ENCODE measurements at places on chromosomes 7 and 10.

DNA sequence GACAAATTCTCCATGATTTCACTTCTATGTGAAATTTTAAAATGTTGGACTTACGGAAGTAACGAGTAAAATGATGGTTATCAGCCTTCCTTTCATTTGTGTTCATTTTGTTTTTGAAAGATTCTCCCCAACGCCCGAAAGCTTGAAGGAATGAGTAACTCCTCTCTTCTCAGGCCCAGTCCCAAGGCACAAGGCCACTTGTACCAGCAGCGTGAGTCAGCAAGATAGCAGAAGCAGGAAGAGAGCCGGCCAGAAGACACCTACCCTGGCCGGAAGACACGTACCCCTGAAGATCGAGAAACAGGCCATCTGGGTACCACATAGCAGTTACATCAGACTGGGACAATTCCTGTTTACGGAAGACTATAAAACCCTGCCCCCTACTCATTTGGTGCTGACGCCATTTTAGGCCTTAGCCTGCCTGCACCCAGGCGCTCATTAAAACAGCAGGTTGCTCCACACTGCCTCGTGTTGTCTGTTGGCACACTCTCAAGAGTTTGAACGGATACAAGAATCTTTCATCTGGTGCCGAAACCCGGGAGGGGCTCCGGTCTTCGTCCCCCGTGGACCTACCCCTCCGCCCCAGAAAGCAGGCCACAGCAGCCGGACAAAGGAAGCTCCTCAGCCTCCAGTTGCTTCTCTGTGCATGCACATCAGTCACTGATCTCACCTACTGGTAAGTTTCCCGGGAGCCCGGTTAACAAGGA is 60.4 kb downstream of the LRRC17 start:
- DNase-seq, result no peak

- no peak for DNase-seq
Observed at GRCh38 chr10:7587168-7587864, 79.5 kb downstream of the ITIH5 start.

GRCh38 chr7:6305330-6305729 is 32.9 kb upstream of the CYTH3 start:
- no peak for DNase-seq

DNA sequence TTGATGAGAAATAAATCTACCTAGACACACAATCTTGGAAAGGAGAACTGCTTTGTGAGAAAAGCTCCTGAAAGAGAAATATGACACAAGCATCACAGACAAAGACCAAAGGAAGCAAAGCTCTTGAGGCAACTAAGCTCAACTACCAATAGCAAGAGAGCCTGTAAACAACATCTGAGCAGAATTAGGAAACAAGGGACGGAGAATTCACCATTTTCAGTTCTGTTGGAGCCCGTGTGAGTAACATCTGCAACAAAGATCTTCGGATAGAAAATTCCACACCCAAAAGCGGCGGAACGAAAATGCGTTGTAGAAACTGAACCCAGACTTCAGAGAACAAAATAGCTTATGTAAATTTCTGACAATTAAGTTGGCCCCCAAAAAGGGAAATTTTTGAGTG is 909.9 kb upstream of the MBL2 start:
- DNase-seq, result no peak

DNA sequence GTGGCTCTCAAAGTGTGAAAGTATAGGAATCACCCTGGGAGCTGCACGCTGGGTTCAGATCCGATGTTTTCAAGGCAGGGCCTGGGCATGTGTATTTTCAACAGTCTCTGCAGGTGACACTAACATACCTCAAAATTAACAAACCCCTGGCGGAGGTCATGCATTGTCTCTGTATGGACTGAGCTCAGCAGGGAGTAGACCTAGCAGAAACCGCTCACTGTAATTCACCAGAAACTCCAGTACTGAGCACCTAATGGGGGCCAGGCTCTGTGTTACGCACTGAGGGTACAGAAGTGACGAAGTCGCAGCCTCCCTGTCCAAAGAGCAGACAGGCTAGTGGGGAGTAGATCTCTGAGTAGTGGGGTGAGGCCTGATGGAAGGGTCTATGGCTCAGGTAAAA is 5.6 kb downstream of the STRA8 start:
- no peak for DNase-seq

DNA sequence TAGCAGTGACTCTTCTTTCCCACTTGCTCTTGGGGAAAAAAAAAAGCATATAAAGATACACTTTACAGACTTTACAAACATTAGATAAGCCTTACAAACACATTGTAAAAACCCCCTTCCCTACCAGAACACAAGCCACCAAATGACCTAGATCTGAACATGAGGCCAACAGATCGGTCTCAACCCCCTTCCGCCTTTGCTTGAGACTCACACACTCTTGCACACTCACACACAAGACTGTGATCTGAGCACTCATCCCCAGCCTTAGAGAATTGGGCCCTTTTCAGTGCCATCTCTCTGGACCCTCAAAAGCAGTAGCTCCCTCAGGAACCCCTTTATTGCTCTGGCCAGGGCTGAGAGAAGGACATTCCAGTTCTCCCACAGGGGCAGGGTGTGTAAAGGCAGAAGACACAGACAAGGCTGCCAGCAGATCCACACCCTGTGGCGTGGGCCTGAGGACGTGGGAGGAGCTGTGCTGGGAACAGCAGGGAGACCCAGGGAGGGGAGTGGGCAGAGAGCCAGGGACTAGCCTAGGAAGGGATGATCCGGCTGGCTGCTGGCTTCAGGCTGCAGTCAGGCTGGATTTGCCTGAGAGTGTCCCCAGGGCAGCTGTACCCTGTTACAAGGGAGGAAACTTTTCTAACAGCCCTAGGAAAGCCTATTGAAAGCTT is 206.7 kb downstream of the KIAA1217 start:
- DNase-seq, result peak; percentile 86

DNA sequence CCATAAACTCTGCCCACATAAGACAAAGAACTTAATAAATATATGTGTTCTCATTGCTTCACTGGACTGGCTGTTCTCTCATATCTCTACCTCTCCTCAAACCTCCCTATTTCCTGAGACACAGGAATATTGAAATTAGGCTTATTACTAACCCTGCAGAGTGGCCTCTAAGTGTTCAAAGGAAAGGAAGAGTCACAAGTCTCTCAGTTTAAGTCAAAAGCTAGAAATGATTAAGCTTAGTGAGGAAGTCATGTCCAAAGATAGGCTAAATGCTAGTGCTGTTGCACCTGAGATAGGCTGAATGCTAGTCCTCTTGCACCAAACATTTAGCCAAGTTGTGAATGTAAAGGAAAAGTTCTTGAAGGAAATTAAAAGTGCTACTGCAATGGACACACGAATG is 41.1 kb downstream of the GNAI1 start:
- no peak for DNase-seq

DNA sequence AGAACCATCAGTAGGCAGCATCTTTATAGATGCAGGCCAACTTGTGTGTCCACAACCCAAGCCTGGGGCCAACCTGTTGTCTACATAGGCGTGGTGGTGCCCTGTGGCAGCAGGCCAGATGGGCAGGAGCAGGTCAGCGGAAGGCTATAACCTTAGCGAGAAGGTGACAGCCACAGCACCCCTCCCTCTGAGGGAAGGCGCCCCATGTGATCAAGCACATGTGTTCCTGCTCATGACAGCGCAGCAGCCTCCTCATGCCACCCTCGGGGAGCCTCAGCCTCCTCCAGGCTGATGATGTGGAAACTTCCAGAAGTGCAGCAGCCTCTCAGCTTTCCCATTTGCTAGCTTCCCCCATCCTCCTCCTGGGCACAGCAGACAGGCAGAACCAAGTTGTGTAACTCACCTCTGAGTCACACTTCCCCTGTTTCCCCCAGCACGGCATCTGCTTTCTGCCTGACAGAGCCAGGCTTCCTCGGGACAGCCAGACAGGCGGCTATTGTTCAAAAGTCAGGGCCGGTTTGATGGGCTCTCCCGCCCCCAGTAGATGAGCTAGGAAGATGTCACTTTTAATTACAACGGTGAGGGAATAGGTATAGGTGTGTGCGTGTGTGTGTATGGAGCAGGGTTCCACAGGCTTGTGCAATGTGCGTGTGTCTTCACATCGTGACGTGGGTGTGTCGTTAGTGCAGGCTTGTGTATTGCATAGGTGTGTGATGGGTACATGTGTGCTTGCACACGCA is 312.0 kb upstream of the ZMIZ1 start:
- no peak for DNase-seq

- DNase-seq, result peak; percentile 77
Observed at GRCh38 chr7:148927123-148928045, 43.3 kb upstream of the EZH2 start.

GRCh38 chr7:66837007-66837406 is 84.0 kb upstream of the TMEM248 start:
- DNase-seq, result no peak

GRCh38 chr7:129295015-129295423 is 70.2 kb downstream of the AHCYL2 start:
- no peak for DNase-seq

- no peak for DNase-seq
Observed at GRCh38 chr10:70272925-70273316, 10.9 kb downstream of the NPFFR1 start.

DNA sequence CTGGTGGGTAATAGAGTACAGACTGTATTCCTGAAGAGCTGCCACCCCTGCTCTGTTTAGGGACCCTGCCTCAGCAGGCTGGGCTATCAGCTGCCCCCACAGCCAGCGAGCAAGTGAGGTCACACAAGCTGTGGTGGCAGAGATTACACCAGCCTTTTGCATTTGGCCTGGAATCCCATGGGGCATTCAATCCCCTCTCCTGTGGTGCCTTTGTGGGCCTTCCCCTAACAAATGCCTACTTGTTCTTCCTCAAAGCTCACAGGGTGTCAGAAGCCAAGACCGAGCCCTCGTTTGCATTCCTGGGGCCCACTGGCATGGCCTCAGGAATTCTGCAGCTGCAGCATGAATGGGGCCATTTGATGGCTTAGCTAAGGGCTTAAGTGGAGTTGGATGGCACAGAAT is 212.7 kb upstream of the PHYHIPL start:
- DNase-seq, result no peak

DNA sequence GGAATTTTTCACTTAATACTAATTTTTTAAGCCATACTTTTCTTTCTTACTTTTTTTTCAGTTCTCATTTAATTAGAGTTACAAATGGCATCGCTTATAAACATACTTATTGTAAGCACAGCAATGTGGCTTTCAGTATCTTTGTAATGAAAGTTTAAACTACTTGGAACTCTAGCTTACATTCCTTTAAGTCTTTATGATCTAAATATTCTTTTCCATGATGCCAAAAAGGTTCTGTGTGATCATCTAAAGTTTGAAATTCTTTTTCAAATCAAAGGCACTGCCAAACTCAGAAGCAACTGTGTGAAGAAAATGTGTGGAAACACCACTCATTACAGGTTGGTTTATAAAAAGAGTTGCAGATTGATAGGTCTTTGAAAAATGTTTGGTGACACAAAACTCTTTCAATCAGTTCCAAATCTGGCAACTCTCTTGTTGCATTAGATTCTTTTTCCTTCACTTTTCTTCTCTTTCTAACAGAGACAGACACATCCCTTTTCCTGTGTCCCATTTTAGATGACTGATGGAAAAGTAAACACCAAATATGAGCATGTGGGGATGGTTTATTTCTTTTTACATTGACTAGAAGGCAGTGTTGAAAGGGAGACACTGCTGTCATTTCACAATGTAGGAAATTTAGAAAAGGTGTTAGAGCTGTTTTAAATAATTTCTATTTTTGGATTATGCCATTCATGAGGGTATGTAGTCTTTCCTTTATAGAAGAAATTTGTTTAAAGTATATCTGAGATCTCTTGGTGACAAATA is 392.3 kb downstream of the SUGCT start:
- no peak for DNase-seq

- DNase-seq, result no peak
Observed at GRCh38 chr7:138151731-138152577, 75.7 kb downstream of the AKR1D1 start.

- no peak for DNase-seq
Observed at GRCh38 chr10:1672001-1672781, 65.1 kb downstream of the ADARB2 start.

GRCh38 chr10:44422153-44422552 is 37.3 kb upstream of the CXCL12 start:
- DNase-seq, result no peak

DNA sequence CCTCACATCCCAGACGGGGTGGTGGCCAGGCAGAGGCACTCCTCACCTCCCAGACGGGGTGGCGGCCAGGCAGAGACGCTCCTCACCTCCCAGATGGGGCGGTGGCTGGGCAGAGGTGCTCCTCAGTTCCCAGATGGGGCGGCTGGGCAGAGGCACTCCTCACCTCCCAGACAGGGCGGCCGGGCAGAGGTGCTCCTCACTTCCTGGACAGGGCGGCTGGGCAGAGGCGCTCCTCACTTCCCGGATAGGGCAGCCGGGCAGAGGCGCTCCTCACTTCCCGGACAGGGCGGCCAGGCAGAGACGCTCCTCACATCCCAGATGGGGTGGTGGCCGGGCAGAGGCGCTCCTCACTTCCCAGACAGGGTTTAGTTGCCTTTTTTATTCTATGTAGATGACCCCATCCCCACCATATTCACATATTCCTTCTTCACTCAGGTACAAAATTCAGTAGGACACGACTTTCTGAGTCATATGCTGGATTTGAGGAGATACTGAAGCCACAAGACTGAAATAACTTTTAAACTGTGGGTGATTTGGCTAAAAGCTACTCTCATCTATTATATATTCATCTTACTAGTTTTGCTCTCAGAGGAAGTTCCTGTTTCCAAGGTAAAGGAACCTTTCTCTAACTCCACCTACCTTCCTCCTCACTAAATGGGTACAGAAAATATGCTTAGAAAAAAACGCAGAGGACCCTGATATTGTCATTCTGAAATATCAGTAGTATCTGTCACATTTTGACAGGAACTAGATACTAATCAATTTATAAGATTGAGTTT is 54.4 kb downstream of the ENTPD1 start:
- DNase-seq, result no peak

GRCh38 chr7:128427289-128427891 is 17.6 kb upstream of the IMPDH1 start:
- DNase-seq, result no peak

DNA sequence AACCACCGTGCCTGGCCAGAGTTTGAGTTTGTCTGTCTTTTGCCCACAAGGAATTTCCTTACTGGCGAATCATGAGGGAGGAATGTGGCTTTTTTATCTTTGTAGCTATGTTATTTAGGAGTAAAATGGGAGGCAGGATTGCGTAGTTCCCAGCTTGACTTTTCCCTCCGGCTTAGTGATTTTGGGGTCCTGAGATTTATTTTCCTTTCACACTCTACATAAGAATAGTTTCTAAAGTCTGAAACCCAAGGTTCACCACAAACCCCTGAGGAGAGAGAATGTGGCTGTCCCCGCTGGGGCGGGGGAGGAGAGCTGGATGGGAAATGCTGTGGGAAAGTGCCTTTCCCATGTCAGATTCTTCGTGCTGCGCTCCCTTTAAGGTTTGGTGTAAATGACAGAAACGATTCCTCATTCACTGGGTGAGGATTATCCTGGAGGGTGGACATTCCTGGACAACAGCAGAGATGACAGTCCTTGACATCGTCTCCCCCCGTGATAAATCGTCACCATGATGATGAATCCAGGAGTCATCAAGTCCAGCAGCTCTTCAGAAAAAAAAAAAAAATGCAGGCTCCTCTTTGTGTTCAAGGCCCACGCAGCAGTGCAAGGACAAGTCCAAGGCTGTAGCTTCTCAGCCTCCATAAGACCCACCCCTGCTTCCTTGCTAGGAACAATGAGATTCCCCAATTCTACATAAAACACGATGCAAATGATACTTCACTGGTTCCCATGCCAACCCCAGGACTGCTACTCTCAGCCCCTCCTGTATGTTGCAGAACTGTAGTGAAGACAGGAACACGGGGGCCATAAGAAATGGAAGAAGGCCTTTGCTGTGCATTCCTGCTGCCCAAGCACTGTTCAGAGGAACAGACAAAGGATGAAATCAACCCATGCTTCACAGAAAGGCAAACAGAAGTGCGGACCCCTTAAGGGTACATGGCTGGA is 233.1 kb downstream of the CCDC3 start:
- DNase-seq, result no peak

- DNase-seq, result no peak
Observed at GRCh38 chr7:84105586-84105985, 89.0 kb downstream of the SEMA3A start.
